Activated T-helper 1 cell treated with anti-CD3 and anti-CD28 coated beads, Interleukin-12 subunit alpha, Interleukin-12 subunit beta, Interleukin-2, Interleukin-4 antibody, amounts not matched to agents 30 ng/mL and 10 ng/mL and 1 ng/mL, durations not matched to agents 14 hours and 24 hours and 36 hours (primary cell): ENCODE measurements at places on chromosomes 1 and 21.

GRCh38 chr1:113983391-113983790 lies 4.1 kb downstream of the OLFML3 start:
- DNase-seq = no peak

DNA sequence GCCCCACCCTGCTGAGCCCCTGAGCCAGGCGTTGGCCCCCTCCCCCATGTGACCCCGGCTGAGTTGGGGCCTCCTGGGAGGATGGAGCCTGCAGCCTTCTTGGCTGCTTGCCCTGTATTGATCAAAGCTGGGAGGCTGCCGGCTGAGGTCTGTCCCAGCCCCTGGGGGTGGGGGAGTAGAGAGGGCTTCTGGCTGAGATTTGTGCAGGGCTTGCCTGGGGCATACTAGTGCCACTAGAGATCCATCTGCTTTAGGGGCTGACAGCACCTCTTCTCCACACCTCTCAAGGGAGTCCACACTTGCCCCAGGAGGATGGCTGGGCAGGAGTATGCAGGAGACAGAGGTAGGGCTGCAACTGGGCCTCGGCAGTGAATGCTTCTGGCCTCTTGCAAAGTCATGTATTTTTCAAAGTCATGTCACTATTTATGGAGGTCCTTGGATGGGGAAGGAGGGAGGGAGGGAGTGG lies 53.6 kb upstream of the SSBP3 start:
- no peak for DNase-seq

GRCh38 chr1:201582705-201583442 lies 43.9 kb downstream of the NAV1 start:
- no peak for DNase-seq

- DNase-seq = peak; percentile 31
Measured at GRCh38 chr1:234486858-234487840, 8.2 kb upstream of the TARBP1 start.

GRCh38 chr1:84538599-84538998 lies 32.2 kb upstream of the GNG5 start:
- DNase-seq = no peak

DNA sequence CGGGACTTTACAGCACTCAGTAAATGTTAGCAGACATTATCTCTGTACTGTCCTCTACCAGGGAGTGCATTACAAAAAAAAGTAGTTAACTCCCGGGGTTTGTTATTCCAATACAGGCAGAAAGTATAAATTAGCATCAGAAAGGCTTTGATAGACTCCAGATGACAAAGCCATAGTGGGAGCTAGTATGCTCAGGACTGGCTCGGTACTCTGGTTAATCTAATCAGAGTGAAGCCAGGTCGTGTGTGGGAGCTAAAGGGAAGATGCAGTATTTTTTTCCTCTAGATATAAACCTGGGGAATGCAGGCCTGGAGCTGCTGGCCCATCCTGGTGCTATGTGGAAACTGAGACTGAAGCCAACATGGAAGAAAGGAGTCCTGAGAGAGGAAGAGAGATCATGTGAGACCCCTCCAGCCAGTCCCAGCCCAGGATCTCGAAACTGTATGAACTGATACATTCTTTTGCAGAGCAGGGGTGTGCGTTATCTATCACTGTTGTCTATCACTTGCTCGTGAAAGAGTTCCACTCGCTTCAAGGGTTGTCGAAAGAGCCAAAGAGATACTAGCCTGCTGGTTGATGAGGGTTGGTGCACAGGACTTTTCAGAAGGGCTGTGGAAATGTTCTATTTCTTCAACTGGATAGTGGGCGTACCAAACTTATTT lies 125.8 kb downstream of the PLPP3 start:
- no peak for DNase-seq

DNA sequence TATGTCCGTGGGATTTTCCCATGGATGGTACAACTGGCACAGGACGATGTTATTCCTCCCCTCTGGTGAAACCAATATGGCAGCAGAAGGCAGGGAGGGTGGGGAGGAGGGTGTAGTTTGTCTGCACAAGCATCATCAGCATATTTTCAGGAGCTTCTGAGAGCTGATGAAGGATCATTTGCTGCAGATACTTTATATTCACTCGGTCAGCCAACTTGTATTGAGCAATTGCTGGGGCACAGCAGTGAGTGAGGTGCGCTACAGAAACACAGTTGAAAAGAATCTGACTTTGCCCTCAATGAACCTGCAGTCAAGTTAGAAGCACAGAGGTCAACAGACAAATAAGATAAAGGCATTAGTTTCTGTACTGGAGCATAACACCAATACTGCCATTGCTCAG lies 13.0 kb downstream of the PKP1 start:
- DNase-seq = no peak

GRCh38 chr1:12435639-12436344 lies 182.2 kb downstream of the DHRS3 start:
- DNase-seq = no peak

DNA sequence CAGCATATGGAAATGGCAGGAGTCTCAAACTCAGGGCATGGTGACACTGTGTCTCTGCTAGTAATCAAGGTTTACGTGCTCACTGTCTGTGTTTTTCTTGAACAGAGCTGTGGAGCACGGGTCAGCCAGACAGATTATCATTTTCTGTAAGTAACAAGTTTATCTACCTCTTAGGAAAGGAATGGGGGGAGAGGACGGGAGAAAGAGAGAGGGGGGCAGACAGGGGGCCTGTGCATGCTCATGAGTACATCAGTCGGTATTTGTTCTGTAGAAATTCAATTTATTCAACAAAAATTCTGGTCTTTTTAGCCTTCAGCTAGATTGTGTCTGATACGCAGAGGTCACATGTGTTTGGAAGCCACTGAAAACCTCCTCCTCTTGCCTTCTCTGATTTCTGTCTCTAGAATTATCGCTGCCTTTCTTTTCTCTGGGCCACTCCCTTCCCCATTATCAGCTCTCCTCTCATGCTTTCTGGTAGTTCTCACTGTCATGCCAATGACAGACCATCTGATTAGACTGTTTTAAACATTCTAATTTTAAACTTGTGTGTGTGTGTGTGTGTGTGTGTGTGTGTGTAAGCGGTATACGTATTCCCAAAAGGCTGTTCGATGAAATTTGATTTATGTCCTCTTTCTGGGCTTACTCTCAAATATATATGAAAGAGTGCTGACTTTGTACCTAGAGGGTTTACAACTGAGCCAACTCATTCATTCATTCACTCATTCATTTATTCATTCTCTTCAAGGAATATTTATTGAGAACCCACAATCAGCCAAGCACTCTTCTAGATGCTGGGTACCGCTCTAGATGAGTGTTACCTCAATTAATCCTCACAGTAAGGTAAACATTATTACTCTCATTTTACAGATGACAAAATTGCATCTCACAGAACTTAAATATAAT lies 636.9 kb downstream of the KIF26B start:
- no peak for DNase-seq

DNA sequence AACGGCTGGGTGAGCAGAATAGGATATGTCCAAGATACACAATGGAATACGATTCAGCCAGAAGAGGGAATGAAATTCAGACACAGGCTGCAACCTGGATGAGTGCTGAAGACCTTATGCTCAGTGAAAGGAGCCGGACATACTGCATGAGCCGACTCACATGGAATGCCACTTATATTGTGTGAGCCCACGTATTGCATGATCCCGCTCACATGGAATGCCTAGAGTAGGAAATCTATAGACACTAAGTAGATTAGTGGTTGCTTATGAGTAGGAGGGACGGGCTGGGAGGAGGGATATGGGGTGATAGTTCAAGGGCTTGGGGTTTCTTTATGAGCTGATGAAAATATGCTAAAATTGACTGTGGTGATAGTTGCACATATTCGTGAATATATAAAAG lies 26.8 kb downstream of the TMPRSS2 start:
- no peak for DNase-seq

GRCh38 chr21:29487154-29487553 lies 188.4 kb downstream of the BACH1 start:
- DNase-seq = no peak

- DNase-seq = no peak
Measured at GRCh38 chr1:193589597-193590040, 403.2 kb upstream of the B3GALT2 start.

- DNase-seq = no peak
Measured at GRCh38 chr1:232473324-232473723, 156.6 kb downstream of the SIPA1L2 start.

DNA sequence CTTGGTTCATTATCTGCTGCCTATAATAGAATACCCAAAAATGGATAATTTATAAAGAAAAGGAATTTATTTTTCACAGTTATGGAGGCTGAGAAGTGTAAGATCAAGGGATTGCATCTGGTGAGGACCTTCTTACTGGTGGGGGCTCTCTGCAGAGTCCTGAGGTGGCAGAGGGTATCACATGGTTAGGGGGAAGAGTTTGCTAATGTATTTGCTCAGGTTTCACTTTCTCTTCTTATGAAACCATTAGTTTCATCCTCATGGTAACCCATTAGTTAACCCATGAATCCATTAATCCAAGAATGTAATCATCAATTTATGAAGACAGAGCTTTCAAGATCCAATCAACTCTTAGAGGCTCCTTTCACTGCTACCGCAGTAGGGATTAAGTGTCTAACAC lies 120.6 kb downstream of the DNM3 start:
- no peak for DNase-seq

DNA sequence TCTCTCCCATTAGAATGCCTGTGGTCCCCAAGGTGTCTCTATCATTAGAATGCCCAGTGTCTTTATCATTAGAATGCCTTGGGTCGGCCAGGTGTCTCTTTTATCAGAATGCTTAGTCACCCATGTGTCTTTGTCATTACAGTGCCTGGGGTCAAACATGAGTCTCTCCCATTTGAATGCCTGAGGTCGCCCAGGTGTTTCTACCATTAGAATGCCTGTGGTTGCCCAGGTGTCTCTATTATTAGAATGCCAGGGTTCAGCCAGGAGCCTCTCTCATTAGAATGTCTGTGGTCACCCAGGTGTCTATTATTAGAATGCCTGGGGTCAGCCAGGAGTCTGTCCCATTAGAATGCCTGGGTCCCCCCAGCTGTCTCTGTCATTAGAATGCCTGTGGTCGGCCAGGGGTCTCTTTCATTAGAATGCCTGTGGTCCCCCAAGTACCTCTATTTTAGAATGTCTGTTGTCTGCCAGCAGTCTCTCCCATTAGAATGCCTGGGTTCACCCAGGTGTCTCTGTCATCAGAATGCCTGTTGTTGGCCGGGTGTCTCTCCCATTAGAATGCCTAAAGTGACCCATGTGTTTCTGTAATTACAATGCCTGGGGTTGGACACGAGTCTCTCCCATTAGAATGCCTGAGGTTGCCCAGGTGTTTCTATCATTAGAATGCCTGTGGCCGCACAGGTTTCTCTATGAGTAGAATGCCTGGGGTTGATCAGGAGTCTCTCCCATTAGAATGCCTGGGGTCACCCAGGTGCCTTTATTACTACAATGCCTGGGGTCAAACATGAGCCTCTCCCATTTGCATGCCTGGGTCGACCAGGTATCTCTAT lies 57.1 kb downstream of the RNF187 start:
- no peak for DNase-seq

GRCh38 chr1:204448344-204448964 lies 36.8 kb upstream of the PPP1R15B start:
- no peak for DNase-seq

- no peak for DNase-seq
Measured at GRCh38 chr1:235945775-235946570, 79.3 kb upstream of the LYST start.

- DNase-seq = no peak
Measured at GRCh38 chr21:40568807-40569206, 278.2 kb downstream of the DSCAM start.

DNA sequence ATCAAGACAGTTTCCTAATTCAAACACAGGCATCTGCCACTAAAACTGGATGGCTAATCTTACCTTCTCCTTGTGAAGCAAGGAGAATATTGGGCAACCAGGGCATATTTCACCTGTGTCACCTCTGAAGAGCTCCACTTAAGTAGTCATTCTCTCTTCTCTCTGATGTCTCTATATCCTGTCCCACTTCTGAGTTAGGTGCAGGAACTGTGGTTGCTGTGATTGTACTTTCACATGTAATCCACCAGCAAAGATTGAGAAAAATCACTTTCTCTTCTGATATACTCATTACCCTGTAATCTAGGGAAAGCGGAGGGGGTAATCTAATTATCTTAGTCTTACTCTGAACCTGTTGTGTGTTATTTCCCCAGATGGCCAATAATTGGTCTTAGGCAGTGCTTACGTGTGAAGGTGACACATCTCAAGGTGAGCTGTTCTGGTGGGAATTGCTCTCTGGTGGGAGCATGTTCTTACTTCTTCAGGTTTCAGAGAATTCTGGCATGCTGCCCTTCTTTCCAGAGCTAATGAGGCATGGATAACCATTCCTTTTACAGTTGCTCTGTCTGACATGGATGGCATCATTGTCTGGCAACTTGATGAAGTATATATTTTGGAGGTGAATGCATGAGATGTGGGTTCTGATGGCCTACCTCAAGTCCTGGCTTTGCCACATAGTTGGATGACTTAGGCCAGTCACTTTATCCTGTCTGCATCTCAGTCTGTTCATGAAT lies 12.0 kb downstream of the XCL2 start:
- no peak for DNase-seq

DNA sequence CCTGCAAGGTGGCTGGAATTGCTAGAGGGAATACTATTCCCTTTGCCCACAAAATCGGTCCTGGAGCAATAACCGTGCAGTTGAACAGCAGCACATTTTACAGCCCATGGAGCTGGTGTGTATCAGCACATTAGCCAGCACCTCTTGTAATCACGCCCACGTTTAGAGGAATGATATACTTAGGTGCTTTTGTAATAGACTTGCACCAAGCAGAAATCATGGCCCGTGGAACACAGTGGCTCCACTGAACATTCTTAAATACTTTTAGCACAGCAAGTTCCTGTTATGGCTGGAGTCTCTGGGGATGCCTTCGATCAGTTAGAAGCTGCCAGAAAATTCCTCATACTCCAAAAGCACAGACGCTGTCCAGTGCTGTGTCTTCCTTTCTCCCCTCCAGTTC lies 218.1 kb upstream of the FAM78B start:
- DNase-seq = no peak

GRCh38 chr1:229883504-229884200 lies 183.4 kb upstream of the GALNT2 start:
- no peak for DNase-seq

DNA sequence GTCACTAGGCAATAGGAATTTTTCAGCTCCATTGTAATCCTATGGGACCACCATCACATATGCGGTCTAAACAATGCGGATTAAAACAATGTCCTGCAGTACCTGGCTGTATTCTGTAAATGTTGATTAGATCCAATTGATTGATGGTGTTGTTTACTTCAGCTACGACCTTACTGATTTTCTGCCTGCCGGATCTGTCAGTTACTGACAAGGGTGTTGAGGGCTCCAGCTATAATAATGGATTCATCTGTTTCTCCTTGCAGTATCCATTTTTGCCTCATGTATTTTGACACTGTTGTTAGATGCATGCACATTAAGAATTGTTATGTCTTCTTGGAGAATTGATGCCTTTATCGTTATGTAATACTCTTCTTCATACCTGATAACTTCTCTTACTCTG lies 39.0 kb downstream of the RAP1A start:
- no peak for DNase-seq

- no peak for DNase-seq
Measured at GRCh38 chr21:40512590-40512989, 334.4 kb downstream of the DSCAM start.

DNA sequence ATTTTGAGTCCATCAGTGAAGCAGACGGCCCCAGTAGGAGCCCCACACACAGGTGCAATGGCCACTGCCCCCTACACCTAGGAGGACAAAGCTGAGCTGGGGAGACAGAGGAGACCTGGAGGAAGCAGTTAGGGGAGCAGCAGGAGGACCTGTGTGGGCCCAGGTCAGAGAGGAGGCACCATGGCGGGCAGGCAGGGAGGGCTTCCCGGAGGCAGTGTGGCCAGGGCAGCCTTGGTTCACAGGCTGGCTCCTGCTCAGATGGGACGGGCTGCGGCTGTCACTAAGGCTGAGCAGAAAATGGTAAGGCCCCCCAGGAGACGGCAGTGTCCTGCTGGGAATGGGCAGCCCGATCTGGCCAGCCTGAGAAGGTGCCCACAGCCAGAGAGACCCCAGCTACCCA lies 15.4 kb downstream of the MEGF6 start:
- no peak for DNase-seq
